ENCODE measurements at places on chromosomes 2 and 18.

DNA sequence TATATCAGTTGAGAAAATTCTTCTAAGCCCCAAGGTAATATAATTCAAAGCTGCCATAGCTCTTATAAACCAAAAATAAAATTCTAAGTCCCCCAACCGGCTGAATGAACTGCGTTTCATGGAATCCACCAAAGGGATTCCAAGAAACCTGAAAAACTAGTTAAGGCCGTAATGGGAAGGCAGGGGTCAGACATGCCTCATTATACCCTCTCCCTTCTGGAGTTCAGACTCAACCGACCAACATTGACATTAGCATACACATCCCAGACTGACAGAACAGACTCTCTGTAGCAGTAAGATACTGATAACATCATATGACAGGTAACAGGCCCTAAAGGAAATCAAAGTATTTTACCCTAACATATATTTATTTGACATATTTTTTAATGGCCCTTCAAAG lies 31.4 kb upstream of the PHLPP1 start:
- no peak for DNase-seq

DNA sequence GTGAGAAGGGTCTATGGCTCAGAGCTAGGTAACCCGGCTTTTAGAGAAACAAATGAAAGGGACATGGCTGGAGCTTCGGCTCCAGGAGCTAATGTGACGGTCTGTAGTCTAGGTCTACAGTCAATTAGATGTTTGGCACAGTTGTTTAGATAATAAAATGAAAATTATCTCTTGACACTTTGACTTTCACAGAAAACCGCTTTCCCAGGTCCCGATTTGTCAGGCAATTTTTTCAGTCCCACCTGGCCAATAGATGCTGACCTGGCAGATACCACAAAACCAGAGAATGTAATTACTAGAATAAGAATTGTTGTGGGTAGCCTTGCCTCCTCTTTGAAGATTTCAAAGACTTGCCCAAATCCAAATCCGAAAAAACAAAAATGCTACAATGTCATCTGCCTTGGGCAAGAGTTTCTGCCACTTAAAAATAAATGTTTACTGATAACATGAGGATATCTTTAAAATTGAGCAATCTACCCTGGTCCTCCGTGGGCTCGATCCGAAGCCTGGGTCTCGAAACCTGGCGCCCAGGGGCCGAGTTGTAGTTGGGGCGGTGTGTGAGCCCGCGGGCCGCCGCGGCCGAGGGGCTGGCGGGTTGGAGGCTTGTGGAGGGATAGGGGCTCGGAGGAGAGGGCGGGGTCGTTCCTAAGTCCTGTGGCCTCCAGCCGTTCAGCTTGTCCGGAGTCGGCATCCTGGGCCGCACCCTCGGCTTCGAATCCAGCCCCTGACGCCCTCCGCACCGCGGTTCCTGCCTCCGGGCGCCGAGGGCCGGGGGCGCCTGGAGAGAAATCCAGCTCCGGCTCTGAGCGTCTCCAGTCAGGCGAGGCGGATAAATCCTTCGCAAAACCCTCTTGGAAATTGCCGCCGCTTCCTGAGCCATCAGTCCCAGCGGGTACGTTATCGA lies 2.3 kb downstream of the EMX1 start:
- no peak for DNase-seq

- no peak for DNase-seq
Observed at GRCh38 chr2:202423139-202423538, 47.0 kb downstream of the BMPR2 start.

DNA sequence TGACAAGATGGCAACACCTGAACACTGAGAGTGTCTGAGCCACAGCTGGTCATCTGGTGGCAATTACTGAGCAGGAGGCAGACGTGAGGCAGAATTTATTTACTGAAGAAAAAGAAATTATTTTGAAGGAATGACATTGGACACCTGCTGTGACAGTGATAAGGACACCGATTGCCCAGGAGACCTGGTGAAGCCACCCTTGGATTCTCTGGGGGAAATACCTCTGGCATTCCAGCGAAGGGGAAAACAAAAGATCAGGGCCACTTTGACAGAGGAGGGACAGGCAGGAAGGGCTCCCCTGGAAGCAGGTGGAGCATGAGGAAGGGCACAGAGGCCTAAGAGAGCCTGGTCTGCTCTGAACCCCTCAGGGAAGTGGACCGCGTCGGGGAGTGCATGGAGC lies 85.4 kb upstream of the ALPP start:
- no peak for DNase-seq

DNA sequence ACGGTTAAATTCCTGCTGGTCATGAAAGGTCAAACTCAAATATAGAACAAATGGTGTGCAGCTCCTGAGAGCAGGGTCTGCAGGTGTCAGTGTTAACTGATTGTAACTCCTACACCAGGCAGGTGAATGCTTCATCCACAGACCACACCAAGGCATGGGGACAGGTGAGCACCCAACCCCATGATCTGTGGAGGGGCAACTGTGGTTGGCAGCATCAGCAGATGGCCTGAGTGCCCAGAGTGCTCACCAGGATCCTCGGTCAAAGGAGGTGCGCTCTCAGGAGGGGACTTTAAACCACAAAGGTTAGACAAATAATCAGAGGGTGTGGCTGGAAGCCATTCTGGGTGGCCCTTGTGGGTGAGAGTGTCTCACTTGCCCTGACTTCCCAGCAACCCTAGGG lies 44.5 kb downstream of the PTGR3 start:
- no peak for DNase-seq

GRCh38 chr18:6249788-6250187 lies 164.9 kb downstream of the L3MBTL4 start:
- no peak for DNase-seq

DNA sequence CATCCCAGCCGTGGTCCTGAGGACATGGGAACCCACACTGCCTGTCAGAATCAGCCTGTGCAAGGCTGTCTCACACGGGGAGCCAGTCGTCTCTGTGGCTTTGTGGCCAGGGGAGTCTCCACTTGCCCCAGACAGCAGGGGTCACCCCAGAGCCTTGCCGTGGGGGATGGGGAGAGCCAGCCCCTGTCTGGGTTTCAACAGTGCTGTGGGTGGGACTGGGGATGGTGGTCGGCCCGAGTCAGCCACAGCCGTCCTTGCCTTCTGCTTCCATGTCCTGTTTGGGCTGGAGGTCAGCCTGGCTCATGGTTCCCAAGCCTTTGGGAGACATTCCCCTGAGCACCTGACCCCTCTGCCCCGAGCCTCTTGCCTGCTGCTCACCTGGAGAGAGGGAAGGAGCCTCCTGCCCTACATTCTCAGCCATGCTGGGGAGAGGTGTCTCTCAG lies 19.6 kb downstream of the GPR35 start:
- no peak for DNase-seq

- no peak for DNase-seq
Observed at GRCh38 chr18:47260924-47261701, 9.7 kb upstream of the SKOR2 start.

- DNase-seq: no peak
Observed at GRCh38 chr2:217008794-217009193, 148.9 kb upstream of the TNP1 start.

GRCh38 chr18:21291106-21291505 lies 49.1 kb downstream of the GREB1L start:
- DNase-seq: no peak

DNA sequence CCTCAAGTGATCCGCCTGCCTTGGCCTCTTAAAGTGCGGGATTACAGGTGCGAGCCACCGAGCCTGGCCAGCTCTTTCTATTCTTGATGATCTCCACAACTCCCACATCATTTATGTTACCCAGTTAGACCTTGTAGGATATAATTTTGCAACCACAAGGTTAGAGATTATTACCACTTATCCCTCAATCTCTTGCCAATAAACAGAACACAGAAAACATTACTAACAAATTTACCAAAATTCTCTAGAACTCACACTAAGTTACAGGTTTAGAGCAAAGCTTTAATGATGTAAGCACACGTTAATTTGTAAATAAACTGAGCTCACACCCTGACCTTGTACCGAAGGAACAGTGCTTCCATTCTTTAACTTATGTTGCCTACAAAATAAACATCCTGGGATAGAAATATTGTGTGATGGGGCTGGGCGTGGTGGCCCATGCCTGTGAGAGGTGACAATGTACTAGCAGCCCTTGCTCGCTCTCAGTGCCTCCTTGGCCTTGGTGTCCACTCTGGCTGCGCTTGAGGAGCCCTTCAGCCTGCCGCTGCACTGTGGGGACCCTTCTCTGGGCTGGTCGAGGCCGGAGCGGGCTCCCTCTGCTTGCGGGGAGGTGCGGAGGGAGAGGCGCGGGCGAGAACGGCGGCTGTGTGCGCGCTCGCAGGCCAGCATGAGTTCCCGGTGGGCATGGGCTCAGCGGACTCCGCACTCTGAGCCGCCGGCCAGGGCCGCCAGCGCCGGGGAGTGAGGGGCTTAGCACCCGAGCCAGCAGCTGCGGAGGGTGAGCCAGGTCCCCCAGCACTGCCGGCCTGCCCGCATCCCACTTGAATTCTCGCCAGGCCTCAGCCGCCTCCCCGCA lies 42.1 kb upstream of the ITSN2 start:
- DNase-seq: no peak

DNA sequence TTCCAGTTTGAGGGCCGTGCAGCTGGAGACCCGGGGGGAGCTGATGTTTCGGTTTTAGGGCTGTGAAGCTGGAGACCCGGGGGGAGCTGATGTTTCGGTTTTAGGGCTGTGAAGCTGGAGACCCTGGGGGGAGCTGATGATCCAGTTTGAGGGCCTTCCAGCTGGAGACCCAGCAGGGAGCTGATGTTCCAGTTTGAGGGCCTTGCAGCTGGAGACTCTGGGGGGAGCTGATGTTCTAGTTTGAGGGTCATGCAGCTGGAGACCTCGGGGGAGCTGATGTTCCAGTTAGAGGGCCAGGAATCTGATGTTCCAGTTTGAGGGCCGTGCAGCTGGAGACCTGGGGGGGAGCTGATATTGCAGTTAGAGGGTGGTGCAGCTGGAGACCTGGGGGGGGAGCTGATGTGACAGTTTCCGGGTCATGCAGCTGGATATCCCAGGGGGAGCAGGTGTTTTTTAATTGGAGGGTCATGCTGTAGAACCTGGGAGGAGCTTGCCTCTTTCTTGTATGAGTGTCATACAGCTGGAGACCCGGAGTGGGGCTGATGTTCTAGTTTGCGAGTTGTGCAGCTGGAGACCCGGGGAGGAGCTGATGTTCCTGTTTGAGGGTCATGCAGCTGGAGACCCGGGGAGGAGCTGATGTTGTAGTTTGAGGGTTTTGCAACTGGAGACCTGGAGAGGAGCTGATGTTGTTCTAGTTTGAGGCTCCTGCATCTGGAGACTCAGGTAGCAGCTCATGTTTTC lies 153.2 kb downstream of the RTP5 start:
- DNase-seq: no peak

GRCh38 chr18:76054156-76054555 lies 440.9 kb downstream of the ZNF516 start:
- DNase-seq: no peak

GRCh38 chr2:226461981-226462380 lies 337.6 kb downstream of the IRS1 start:
- DNase-seq: no peak
